NCI-H1694 (cell line): ENCODE measurements at places on chromosomes 12 and 14.

GRCh38 chr14:60195179-60195810 is 30.1 kb upstream of the DHRS7 start:
- no peak for DNase-seq

DNA sequence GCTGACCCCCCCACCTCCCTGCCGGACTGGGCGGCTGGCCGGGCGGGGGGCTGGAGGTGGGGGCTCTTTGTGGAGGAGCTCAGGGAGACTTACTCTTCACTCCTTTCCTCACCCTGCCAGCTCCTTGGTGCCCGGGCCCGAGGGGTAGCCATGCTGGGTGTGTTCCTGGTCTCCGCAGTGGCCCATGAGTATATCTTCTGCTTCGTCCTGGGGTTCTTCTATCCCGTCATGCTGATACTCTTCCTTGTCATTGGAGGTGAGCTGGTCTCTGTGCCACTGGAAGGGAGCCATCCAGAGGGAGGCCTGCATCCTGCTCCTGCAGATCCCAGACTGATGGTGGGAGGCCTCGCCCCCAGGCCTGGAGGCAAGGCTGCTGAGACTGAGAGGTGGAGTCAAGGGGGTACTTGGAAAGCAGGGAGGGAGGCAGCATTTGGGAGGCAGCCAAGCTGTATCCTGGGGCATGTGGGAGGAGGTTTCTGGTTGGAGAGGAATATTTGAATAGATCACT is 19.7 kb downstream of the SOAT2 start:
- no peak for DNase-seq

- no peak for DNase-seq
These were observed 4.4 kb upstream of the C1RL start for GRCh38 chr12:7113389-7113871.

GRCh38 chr14:76125511-76125910 is 26.2 kb upstream of the GPATCH2L start:
- DNase-seq: no peak

- DNase-seq: no peak
These were observed 717.7 kb upstream of the USP15 start for GRCh38 chr12:61542551-61542950.

DNA sequence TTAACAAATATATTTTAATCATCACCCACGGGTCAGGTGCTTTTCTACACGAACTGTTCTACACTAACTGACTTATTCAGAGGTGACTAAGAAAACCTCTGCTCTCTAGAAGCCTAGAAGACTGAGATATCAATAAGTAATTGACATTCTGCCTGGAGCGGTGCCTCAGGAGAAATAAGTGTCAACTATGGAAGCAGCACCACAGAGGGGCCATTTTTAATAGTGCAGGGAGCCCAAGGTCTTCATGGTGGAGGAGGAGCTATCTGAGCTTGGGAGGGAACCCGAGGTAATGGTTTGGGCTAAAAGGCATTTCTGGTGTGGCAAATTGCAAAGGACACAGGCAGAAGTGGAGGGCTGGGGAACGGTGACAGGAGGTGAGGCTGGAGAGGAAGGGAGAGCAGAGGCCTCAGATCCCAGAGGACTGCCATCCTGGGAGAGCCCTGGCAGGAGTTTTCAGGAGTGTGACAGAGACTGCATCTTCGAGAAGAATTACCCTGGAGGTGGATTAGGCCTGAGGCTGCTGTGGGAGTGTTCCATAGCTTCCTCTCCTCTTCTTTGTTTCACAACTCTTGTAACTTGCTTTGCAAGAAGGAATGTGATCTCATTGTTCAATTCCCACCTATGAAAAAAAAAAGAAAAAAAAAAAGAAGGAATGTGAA is 123.1 kb downstream of the NPAS3 start:
- DNase-seq: no peak

DNA sequence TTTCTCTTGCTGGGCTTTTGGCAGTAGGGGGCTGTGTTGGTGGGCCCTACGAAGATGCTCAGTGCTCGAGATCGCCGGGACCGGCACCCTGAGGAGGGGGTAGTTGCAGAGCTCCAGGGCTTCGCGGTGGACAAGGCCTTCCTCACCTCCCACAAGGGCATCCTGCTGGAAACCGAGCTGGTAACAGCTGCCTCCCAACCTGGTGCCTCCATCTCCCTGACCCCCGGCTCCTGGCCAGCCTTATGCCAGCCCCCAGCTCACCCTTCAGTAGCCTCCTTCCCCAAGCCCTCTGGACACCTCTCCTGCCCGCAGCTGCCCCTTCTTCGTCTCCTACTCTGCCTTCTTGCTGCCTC is 328 bp downstream of the CMTM5 start:
- no peak for DNase-seq

- no peak for DNase-seq
These were observed 10.0 kb downstream of the DACT1 start for GRCh38 chr14:58647777-58648176.

GRCh38 chr12:122226366-122227125 is 694 bp upstream of the DIABLO start:
- DNase-seq: no peak

- no peak for DNase-seq
These were observed 1.1 kb upstream of the RABGGTA start for GRCh38 chr14:24272467-24272866.

- no peak for DNase-seq
These were observed 32.5 kb upstream of the FGF23 start for GRCh38 chr12:4412056-4412455.
